Thyroid gland (tissue), 4 donors: ENCODE measurements at places on chromosomes 7 and 10.

GRCh38 chr10:84829131-84829530, 500.7 kb downstream of the CCSER2 start:
- no peaks in the 10 kb centered on the region for H3K36me3 ChIP-seq
- H3K27ac ChIP-seq, result no peak overlapping the region
- H3K4me1 ChIP-seq, result peaks cover 7% of the 10 kb centered on the region
- no peaks in the 10 kb centered on the region for H3K27me3 ChIP-seq

DNA sequence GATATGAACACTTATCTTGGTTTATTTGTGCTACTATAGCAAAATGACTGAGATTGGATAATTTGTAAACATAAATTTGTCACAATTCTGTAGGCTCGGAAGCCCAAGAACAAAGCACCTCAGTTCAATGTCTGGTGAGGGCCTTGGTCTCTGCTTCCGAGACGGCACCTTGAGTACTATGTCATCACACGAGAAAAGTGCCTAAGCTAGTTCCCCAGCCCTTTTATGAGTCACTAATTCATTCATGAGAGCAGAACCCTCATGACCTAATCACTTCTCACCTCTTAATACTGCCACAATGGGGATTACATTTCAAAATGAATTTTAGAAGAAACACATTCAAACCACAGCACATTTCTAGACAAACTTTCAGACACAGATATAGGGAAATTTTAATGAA, 52.0 kb upstream of the PRSS1 start:
- H3K4me1 ChIP-seq, result peaks cover 4% of the 10 kb centered on the region
- no peak for DNase-seq
- H3K27me3 ChIP-seq, result no peaks in the 10 kb centered on the region
- H3K4me3 ChIP-seq, result no peak overlapping the region

DNA sequence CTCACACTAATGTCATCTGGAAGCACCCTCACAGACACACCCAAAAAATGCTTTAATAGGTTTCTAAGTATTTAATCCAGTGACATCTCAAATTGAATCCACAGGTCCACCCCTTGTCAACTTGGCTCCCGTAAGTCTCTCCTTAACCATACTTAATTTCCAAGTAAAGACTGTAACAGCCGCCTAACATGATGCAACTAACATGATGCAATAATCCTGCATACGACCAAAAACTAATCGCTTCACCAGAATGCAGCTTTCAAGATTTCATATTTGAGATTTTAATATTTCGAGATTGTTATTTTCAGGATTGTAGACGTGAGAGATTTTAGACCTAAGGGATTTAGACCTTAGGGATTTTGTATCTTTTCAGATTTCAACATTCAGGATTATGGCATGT, 3.7 kb upstream of the HDAC9 start:
- H3K4me3 ChIP-seq, result no peak overlapping the region
- no peak for DNase-seq
- no peaks in the 10 kb centered on the region for H3K36me3 ChIP-seq

DNA sequence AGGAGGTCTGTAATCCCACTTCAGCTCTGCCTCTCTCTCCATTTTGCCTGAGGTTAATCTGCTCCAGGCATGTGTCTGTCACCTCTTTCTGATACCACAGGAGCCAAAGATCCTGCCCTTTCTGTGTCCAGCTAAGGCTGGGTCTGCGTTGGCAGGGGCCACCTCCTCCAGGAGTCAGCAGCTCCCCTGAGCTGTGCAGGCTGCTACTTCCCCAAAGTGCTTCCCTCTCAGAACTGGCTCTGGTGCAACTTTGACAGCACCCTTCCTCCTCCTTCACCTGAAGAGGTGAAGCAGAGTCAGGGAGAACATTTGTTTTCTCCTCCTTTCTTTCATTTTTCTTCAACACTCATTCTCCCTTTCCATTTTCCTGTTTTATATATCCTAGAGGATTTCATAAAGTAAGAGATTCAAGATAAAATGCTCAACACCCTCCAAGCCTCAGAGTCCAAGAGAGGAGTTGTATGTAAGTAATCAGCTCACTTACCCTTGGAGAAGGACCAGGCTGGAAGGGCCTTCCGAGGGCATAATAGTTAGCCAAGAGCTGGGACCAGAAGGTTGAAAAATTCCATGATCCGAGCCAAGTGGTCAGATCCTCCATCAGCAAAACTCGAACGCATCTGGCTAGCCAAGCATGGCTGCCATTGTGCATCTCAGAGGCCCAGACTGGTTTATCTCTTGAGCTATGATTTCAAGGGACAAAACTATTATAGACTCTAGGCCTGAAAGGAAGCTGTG, 257.3 kb downstream of the PTEN start:
- no peaks in the 10 kb centered on the region for H3K27me3 ChIP-seq
- H3K36me3 ChIP-seq, result no peaks in the 10 kb centered on the region
- DNase-seq, result no peak
- peaks cover 6% of the 10 kb centered on the region for H3K4me1 ChIP-seq
